ENCODE measurements at places on chromosomes 2 and 18.

DNA sequence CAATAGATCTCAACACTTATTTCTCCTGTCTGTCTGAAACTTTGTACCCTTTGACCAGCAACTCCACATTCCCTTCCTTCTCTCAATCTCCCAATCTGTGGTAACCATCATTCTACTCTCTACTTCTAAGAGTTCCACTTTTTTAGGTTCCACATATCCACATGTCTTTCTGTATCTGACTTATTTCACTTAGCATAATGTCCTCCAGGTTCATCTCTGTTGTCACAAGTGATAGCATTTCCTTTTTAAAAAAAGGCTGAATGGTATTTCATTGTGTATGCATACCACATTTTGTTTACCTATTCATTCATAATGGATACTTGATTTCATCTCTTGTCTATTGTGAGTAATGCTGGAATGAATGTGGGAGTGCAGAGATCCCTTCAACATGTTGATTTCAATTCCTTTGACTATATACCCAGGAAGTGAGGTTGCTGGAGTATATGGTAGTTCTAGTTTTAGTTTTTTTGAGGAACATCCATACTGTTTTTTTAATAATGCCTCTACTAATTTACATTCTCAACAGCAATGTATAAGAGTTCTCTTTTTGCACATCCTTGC lies 18.8 kb upstream of the MMADHC start:
- DNase-seq = no peak

DNA sequence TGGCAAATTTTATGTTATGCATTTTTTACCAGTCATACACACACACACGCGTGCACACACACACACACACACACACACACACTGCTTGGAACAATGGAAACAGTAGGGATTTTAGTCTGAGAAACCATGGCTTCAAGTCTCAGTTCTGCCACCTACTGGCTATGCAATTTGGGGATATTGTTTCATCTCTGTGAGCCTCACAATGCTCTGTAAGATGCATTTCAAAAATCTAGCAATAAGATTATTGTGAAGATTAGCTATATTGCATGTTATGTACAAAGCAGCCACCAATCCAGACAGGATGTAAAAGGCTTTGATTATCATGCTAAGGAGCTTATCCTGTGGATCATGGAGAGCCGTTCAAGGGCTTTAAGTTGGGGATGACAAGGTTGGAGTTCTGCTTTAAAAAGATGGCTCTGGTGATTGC lies 401.4 kb downstream of the NBAS start:
- DNase-seq = peak; percentile 69

DNA sequence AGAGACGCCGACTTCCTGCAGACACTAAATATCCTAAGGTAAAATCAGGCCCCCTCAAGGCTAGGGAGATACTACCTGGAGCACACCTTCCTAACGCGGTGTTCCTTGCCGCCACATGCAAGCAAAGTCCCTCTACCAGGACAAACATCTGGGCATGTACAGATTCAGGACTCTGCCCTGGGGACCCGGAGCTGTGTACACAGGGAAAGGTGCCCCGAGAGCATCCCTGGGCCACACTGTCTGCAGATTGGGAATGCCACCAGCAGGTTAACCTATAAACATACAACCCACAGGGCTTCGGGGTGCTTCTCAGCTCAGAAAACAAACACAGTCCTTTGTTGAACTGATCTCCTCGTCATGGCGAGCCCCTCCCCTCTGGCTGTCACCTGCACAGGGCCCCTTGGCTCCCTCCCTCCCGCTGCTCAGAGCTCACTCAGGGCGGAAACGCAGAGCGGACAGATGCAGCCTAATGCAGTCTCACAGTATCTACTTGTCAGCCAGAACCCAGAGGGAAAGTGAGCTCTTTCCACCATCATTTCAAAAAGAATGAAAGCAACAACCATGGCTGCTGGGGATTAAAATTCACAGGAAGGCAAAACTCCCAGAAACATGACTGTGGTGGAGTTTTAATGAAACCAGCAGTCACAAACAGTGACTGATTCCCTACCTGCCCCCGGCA lies 218.8 kb downstream of the HDAC4 start:
- no peak for DNase-seq

DNA sequence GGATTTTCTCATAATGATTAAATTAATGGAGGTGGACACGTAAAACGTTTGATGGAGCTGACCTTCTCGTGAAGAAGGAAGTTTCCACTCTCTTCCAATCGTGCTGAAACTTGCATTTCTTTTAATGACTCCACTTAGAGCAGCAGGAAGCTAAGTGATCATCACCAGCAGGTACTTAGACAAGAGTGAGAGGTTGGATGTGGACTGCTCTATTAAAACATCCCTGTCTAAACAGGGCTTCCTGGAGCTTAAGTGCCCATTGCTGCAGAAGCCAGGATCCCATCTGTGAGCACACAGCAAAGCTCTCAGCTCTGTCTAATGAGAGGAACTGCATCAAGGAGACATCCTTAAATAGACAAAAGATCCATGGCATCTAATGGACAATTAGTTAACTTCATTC lies 1539.5 kb upstream of the CELF4 start:
- DNase-seq = no peak

- no peak for DNase-seq
These were observed 90.5 kb downstream of the ICOS start for GRCh38 chr2:204027091-204027490.

DNA sequence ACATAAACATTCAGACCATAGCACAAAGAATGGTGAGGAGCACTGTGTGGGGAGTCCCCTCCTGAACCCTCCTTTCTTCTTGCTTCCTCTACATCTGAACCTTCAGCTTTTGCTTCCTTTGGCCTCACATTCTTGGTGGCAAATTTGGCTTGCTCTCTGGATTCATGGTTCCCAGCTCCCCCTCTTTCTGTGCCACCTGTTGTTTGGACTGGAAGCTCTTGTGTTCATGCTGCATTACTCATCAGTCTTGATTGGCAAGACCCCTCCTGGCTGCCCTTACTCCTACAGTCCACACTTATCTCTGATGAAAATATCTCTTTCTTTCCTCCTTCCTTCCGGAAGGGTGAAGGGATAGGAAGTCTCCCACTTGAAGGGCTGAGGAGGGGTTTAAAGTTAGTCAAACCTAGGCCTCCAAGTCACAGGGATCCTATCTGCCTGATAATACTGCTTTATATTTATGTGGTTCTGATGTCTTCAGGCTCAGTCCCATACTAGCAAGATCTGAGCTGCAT lies 70.0 kb downstream of the MYO3B start:
- DNase-seq = no peak

DNA sequence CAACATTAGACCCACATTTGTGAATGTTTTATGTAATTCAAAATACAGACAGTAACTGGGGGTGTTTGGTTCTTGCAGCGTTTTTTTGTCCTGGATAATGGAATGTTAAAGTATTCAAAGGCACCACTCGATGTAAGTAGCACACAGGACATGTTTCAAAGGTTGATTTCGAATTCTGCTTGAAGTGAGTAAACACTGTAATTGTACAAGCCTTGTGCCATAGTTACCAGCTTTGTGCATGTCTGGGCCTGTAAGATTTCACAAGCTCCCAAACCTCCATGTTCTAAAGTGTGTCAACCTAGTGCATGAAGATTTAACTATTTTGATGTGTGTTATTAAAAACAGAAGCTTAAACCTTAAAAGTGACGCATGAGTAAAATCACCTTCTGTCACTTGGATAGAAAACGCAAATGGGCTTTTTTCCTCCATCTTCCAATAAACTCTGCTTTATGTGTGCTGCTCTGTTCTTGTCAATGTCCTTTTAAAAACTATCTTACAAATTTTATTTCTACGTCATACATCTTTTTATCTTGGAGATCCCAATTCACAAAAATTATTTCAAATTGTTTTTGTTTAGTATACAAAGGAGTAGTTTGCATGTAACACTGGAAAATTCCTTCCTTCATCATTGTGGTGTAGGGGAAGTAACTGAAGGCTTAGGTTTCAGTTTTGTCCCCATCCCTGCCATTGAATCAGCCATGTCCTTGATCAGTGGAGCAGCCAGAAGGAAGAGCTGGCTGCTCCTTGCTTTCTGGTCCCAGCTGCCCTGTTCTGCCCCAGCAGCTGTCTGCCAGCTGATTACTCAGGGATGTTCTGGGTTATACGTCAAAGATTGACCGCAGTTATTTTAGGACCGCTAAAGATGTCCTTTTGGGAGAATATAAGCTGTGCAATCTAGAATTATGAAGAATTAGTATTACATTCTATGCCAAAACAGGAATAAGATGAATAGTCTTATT lies 119.2 kb downstream of the PRKRA start:
- no peak for DNase-seq

- DNase-seq = no peak
These were observed 225.3 kb upstream of the THUMPD2 start for GRCh38 chr2:40004336-40004735.

- DNase-seq = peak; percentile 46
These were observed 714 bp downstream of the RPIA start for GRCh38 chr2:88692187-88692586.

DNA sequence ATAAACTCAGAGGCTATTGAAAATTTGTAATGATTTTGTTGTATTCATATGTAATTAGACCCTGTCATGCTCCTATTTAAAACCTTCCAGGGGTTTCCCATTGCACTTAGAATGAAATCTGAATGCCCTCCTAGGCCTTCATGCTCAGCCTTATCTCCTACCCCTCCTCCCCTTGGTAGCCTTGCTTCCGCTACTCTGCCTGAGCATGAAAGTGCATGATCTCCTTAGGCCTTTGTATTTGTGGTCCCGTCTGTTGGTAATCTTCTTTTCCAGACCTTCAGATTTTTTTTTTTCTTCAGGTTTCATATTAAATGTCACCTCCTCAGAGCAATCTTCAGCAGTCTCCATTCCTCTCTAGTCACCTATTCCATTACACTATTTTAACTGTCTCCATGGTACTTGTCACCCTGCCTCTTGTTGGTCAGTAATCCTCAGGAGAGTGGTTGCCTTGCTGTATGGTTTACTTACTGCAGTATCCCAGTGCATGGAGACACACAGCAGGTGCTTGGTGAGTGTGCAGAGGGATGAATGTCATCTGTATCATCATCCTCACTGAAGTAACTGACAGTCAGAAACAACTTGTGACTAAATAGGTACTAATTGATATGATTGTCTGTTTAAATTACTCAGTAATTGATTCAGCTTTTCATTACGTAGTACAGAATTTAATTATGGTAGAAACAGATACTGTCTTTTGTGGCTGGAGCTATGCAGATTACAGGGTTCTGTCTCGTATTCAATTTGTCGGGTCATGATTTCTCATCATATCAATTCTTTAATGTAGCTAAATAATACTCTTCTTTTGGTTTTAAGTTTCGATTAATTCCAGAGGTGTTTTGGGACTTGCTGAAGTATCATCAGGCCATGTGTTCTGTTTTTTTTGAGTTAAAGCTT lies 63.9 kb downstream of the PHLPP1 start:
- peak; percentile 80 for DNase-seq

DNA sequence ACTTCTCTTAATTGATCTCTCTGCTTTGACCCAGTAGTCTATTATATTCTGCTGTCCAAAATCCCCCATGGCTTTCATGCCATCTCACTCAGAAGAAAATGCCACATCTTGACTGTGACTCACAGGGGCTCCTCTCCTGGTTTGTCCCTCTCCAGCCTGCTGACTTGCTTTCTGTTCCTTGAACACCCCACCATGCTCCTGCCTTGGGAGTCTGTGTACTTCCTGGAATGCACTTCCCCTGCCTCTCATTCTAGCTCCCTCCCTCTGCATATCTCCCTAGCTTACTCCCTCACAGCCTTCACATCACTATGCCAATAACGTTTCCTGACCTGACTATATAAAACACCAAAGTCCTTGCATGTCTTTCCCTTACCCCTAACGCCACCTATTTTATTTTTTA lies 167.2 kb downstream of the TRIB2 start:
- no peak for DNase-seq

GRCh38 chr2:225937625-225938187 lies 538.2 kb downstream of the NYAP2 start:
- peak; percentile 29 for DNase-seq

- DNase-seq = no peak
These were observed 33.0 kb downstream of the PPM1B start for GRCh38 chr2:44201648-44202165.

DNA sequence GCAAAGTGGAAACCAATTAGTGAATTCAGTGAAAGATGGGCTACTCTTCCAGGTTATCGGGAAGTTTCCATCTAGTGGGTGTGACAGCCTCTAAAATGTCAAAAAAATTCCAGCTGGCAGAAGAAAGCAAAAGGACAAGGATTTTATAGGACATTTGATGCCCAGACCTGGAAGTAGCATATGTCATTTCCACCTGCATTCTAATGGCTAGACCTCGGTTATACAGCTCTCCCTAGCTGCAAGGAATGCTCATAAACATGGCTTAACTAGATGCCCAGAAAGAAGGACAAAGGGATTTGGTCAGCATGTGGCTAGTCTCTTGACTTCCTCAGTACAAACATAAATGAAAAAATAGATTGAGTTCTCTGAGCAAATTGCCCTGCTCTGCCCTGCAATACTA lies 215.4 kb downstream of the NYAP2 start:
- DNase-seq = no peak

DNA sequence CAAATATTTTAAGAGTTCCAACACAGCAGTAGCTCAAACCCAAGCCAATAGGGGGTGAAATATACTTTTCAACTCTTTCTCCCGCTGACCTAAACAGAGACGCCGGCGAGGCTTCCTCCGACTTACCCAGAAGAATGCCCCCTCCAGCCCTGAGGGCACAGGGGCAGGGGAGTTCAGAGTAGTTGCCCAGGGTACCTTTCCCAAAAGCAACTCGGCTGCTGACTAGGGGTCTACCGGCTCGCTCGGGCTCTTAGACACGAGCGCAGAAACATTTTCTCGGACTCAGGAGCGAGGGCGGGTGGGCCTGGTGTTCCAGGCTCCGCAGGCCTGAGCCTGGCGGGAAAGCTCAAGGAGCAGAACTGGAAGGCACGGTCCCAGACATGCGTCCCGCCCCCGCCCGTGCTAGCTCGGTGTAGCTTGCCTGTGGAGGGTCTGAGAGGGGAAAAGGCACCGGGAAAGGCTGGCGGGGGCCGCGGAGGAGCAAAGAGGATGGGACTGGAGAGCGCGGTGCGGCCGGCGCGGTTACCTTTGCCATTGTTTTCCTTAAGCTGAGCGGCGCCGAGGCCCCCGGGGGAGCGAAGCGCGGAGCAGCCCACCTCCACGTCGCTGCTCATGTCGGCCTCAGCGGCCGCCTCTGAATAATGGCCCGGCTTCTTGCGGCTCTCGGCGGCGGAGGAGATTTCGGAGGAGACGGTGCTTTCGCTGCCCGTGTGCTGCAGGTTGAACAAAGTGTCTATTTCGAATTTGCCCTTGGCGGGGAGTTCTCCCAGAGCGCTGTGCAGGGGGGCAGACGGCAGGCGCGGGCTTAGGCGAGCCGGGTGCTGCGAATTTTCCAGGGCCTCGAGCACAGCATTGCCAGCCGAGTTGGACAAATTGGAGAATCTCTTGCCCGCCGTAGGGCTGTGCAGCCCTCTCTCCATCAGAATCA lies 674 bp downstream of the EVX2 start:
- no peak for DNase-seq

GRCh38 chr2:161199912-161200701 lies 39.9 kb downstream of the TANK start:
- DNase-seq = no peak

- DNase-seq = no peak
These were observed 21.2 kb downstream of the VIT start for GRCh38 chr2:36717603-36718266.

GRCh38 chr2:202051499-202052161 lies 18.0 kb downstream of the FZD7 start:
- DNase-seq = no peak
